ENCODE measurements at places on chromosomes 3 and 15.

- DNase-seq: no peak
Measured at GRCh38 chr3:115833074-115833473, 209.8 kb downstream of the GAP43 start.

DNA sequence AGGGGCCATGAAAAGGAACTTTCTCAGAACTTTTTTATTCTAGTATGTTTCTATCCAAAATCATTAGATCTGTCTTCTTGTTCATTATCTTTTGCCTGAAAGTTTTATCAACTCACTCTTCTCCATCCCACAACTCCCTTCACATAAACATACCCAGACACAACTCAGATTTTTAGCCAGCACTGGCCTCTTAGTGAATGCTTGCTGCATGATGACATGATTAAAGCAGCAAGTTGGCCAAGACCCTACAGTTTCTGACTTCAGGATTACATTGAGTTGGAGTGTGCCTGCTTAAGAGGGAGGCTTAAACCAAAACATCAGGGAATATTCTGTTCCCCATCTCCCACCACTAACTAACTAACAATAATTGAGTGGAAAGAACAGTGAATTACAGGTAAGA, 38.1 kb downstream of the PLSCR2 start:
- DNase-seq: no peak

GRCh38 chr3:126661532-126662364, 6.8 kb upstream of the TXNRD3 start:
- no peak for DNase-seq

DNA sequence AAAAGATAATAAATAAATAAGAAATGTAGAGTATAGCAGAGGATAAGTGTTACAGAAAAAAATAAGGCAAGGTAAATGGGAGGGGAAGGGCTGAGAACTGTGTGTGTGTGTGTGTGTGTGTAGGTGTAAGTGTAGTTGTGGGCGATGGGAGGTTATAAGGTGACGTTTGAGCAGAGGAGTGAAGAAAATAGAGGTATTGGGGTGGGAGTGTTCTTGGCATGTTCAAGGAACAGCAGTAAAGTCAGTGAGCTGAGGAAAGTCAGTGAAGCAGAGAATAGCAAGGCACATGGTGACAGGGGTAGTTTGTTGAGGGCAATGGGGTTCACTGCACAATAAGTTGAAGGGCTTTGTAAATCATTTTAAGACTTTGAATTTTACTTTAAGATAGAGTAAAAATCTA, 30.9 kb upstream of the ZNF148 start:
- DNase-seq: no peak

DNA sequence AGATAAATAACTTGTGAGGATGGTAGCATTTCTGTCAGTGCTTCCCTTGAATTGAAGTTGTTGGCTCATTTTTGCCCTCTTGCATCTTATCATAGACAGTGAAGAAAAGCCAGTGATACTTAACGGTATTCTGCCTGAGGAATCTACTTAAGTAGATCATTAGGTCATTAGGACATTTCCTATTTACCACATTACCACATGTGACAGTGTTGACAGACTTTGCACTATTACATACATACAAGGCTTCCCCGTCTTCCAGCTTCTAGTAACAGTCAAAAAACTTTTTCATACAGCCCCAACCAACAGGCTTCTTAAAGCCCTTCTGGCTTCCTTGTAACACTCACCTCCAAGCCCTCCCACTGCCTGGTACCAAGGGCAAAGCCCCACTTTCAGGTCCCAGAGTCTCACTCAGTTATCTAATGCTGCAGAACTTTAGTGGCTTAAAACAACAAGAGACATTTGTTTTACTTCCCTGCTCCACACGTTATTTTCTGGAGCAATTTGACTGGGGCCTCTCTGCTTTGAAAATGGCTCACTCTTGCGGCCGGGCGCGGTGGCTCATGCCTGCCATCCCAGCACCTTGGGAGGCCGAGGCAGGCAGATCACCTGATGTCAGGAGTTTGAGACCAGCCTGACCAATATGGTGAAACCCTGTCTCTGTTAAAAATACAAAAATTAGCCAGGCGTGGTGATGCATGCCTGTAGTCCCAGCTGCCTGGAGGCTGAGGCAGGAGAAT, 40.0 kb downstream of the ASB7 start:
- DNase-seq: no peak

GRCh38 chr15:43383070-43383469, 12.2 kb downstream of the TUBGCP4 start:
- no peak for DNase-seq

DNA sequence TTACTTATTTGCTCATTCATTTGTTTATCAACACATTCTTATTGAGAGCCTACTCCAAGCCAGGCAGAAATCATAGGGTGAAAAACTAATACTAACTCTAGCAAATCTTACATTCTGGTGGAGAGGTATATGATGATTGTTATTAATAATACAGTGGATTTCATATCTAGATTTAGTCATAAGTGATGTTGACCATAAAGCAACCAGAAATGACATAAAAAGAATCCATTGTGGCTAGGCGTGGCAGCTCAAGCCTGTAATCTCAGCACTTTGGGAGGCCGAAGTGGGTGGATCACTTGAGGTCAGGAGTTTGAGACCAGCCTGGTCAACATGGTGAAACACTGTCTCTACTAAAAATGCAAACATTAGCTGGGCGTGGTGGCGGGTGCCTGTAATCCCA, 26.2 kb upstream of the IL20RB start:
- no peak for DNase-seq

- no peak for DNase-seq
Measured at GRCh38 chr3:87414271-87414670, 137.9 kb upstream of the POU1F1 start.

- DNase-seq: no peak
Measured at GRCh38 chr3:157170861-157171260, 10.9 kb upstream of the CCNL1 start.

- no peak for DNase-seq
Measured at GRCh38 chr3:14462738-14463137, 60.3 kb downstream of the SLC6A6 start.

DNA sequence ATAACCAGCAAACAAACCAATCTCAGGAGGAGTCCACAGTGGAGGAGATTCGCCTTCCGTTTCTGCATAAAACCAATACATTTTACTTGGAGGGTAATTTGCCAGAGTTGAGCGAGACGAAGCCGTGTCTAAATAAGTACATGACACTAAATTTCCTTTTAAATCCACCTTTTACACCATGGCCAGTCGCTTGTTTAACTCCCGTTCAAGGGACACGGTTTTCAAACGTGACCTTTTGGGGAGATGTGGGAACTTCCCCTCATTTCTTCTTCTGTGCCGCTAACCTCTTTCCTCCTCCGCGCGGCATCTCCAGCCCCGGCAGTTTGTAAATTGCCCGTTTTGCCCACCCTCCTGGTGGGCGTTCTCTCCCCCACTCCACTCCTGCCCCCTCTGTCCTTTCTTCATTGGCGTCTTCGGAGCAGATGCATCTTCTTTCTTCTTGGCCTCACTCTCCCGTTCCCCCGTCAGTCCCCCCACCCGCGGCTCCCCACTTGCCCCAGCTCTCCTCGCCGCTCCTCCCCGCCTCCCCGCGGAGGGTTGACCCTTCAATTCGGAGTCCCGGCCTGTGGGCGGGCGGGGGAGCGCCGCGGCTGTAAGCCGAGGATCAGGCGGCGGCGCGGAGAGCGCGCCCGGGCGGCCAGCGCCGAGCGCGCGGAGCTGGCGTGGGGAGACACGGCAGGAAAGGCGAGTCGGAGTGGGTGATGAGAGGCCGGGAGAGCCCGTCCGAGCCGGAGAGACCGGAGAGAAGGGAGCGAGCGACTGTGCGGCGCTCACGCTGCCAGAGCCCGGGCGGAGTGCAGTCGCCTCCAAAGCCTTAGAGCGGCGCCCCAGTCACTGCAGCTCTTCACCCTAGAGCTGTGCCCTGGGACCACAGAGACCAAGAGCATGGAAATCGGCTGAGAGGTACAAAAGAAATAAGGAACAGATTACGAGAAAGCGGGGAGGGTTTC, at the start of gene NLGN1:
NLGN1 (plus strand) TSS at position 584 of the 950 bp plus-strand sequence.
- peak; percentile 69 for DNase-seq

DNA sequence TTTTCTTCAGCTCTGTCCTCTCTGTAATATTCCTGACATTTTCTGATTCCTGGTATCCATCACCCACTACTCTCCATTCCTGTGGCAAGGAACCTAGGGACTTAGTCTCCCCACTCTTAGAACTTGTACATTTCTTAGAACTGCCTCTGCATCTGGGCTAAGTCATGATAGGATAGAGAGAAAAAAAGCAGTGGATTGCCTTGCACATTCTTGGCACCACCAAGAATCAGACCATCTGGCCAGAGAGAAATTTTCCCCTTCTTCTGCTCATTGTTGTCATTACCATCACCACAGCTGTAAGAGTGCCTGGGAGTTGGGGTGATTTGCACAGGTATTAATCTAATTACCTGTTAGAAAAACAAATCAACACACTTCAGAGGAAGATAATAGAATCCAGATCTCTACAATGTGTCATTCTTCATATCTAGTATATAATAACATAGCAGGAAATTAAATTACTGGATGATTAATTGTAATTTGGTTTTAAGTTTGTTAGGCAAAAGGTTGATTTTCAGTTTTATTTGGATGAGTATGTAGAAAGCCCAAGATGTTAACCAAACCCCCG, 264.8 kb upstream of the ZPLD1 start:
- DNase-seq: no peak

GRCh38 chr15:71302861-71303410, 187.7 kb downstream of the THSD4 start:
- DNase-seq: no peak

DNA sequence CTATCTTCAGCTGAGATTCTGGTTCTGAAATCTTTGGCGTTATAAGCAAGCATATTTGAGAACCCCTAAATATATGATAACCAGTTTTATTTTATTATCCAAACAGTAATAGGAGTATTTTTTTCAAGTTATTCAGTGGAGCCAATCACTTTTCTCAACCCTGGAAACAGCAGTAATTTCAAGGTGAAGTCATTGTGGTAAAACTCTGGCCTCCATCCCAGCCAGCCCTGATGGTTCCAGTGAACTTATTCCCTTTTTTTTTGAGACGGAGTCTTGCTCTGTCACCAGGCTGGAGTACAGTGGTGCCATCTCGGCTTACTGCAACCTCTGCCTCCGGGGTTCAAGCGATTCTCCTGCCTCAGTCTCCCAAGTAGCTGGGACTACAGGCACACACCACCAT, 545.4 kb upstream of the IL12A start:
- no peak for DNase-seq

DNA sequence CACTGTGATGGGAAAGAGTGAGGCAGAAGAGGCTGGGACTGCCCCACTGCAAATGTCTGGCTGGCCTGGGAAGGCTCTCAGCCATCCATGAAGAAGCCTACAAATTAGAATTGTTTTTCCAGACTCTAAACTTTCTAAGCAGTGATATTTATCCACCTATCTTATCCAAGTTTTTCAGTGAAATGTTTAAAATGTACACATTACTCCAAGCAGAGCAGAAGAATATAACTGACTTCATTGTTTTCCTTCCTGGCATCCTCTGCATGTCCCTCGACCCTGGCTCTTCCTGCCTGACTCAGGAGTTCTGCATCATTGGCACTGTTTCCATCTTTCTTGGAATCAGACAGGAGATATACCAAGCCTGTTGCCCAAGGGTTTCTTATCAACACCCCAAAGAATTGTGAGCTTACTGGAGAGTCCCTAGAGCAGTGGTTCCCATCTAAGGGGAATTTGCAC, 401.5 kb upstream of the PROK2 start:
- DNase-seq: no peak

DNA sequence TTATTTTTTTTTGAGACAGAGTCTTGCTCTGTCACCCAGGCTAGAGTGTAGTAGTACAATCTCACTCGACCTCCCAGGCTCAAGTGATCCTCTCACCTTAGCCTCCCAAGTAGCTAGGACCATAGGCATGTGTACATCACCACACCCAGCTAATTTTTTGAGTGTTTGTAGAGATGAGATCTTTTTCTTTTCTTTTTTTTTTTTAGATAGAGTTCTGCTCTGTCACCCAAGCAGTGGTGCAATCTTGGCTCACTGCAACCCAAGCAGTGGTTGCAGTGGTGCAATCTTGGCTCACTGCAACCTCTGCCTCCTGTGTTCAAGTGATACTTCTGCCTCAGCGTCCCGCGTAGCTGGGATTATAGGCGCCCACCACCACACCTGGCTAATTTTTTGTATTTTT, 5.2 kb downstream of the CEP97 start:
- DNase-seq: no peak

DNA sequence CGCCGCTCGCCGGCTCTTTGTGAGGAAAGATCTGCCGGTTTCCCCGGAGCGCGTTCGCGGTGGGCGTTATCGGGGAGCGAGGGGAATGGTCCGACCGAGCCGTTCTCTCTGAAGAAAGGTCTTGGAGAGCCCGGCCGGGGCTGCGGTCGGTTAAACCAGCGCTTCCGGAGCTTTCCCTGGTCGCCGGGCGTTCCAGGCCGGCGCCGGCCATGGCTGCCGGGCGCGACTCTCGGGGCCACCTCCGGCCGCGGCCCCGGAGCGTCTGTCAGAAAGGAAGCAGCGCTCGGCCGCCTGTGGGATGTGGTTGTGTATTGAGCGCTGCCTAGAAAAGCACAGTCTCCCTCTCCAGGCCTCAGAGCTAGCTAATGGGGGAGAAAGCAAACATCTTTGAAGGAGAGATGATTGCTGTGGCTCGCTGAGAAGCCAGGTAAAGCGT, 731 bp downstream of the FYTTD1 start:
- peak; percentile 21 for DNase-seq

- no peak for DNase-seq
Measured at GRCh38 chr3:121663171-121663847, 2.6 kb upstream of the HCLS1 start.

- no peak for DNase-seq
Measured at GRCh38 chr3:46110701-46111493, 83.6 kb upstream of the XCR1 start.

GRCh38 chr15:87680208-87680607, 576.3 kb downstream of the NTRK3 start:
- DNase-seq: no peak

DNA sequence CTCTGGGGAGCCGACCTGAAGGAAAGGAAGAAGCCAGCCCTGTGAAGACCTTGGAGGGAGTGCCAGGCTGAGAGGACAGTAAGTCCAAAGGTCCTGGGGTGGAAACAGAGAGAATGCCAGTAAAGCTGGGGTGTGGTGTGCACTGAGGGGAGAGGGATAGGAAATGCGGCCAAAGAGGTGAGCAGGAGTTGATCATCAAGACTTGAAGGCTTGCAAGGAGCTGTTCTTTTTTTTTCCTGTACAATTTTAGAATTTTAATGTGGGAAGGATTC, 73.8 kb downstream of the SYNPR start:
- no peak for DNase-seq

DNA sequence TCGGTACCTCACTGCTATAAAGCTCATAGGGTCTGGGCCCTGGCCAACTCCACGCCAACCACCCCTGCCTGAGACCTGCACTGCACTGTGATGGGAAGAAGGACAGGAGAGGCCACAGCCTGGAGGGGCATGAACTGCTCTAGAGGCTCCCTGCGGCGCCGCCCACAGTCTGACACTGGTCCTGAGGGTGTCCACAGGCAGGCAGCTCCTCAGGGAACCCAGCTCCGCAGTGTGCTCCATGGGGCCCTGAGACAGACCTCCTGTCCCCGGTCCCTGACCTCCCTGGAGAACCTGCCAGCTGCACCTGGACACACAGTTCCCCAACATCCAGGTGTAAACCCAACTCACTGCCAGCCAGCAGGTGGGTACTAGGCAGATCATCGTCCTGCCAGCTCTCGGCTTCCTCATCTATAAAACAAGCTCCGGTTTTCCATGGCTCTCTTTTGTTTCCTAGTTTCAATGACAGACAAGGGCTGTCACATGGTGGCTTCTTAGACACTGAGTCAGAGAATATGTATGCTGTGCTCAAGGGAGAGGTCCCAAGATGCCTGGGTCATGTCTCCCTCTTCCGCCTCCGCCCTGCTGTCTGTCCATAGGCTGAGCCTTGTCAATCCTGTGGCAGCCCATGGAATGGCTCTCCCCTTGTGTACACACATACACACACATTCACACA, 5.1 kb upstream of the HAPLN3 start:
- DNase-seq: no peak

Measured in WERI-Rb-1 (cell line).